Activated CD8-positive, alpha-beta T cell treated with anti-CD3 and anti-CD28 coated beads, Interleukin-2, amount 10 ng/mL, durations not matched to agents 7 days and 5 days (primary cell): ENCODE measurements at places on chromosomes 3 and 15. TPM values are rescaled to one million over a fixed set of nuclear protein-coding genes. Genes with fewer than 3 reads are reported as not detected.

The TERC gene
- total RNA-seq = 6.9 TPM

- no peak for DNase-seq
- peak overlapping the region; percentile 55 for H3K4me3 ChIP-seq
These were observed 27.6 kb downstream of the LRIG1 start for GRCh38 chr3:66473181-66473580.

- H3K27ac ChIP-seq = peak overlapping the region; percentile 42
- peaks cover 44% of the 10 kb centered on the region for H3K4me1 ChIP-seq
- no peaks in the 10 kb centered on the region for H3K36me3 ChIP-seq
- H3K27me3 ChIP-seq = no peaks in the 10 kb centered on the region
- H3K4me3 ChIP-seq = no peak overlapping the region
These were observed 4.6 kb downstream of the LOXL1 start for GRCh38 chr15:73930790-73931281.

GRCh38 chr3:181940703-181941102, 229.0 kb downstream of the SOX2 start:
- H3K36me3 ChIP-seq = no peaks in the 10 kb centered on the region
- DNase-seq = no peak
- H3K27ac ChIP-seq = no peak overlapping the region

- H3K27me3 ChIP-seq = no peaks in the 10 kb centered on the region
- H3K4me3 ChIP-seq = no peak overlapping the region
- H3K4me1 ChIP-seq = no peaks in the 10 kb centered on the region
- no peak for DNase-seq
These were observed 552.9 kb upstream of the KCNMB2 start for GRCh38 chr3:177983320-177983719.

- no peak overlapping the region for H3K4me3 ChIP-seq
- no peak for DNase-seq
- H3K36me3 ChIP-seq = no peaks in the 10 kb centered on the region
- H3K4me1 ChIP-seq = no peaks in the 10 kb centered on the region
These were observed 6.9 kb upstream of the SERPINI2 start for GRCh38 chr3:167480748-167481147.

- peaks cover 23% of the 10 kb centered on the region for H3K4me1 ChIP-seq
- H3K27ac ChIP-seq = no peak overlapping the region
- H3K4me3 ChIP-seq = no peak overlapping the region
- no peak for DNase-seq
- H3K36me3 ChIP-seq = no peaks in the 10 kb centered on the region
These were observed 80.6 kb upstream of the ETV5 start for GRCh38 chr3:186189492-186189891.

The STRIT1 gene
- not detected for total RNA-seq

GRCh38 chr3:88434001-88434400, 284.2 kb downstream of the C3orf38 start:
- no peak for DNase-seq
- no peak overlapping the region for H3K4me3 ChIP-seq
- no peaks in the 10 kb centered on the region for H3K27me3 ChIP-seq
- H3K27ac ChIP-seq = no peak overlapping the region
- no peaks in the 10 kb centered on the region for H3K36me3 ChIP-seq

DNA sequence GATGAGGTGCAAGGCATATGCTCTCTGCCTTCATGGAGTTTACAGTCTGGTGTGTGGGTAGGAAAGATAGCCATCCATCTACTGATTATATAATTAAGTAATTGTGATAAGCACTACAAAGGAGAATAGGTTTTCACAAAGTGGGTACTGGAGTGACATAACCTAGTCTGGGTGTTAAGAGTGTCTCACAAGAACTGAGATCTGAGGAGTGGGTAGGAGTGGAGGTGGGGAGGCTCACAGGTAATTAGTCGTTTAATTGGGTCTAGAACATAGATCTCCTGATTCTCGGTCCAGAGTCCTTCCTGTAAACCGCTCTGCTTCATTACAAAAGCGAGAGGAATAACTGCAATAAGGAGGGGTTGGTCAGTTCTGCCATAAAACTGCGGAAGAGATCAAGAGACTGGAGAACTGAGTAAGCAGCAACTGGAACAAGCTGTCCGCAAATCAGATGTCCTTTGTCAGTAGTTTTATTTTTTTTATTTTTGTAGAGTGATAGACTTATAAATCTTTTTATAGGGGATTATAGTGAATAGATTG, 2.2 kb downstream of the NEO1 start:
- no peaks in the 10 kb centered on the region for H3K36me3 ChIP-seq
- H3K4me1 ChIP-seq = peaks cover 13% of the 10 kb centered on the region
- no peak overlapping the region for H3K4me3 ChIP-seq

GRCh38 chr15:68781766-68782588, 38.7 kb downstream of the ANP32A start:
- peak overlapping the region; percentile 75 for H3K27ac ChIP-seq
- H3K36me3 ChIP-seq = peaks cover 75% of the 10 kb centered on the region
- H3K27me3 ChIP-seq = no peaks in the 10 kb centered on the region
- peak overlapping the region; percentile 47 for H3K4me3 ChIP-seq

GRCh38 chr3:52061121-52061910, 4.9 kb upstream of the DUSP7 start:
- H3K4me3 ChIP-seq = no peak overlapping the region
- H3K27ac ChIP-seq = no peak overlapping the region
- H3K27me3 ChIP-seq = no peaks in the 10 kb centered on the region
- H3K4me1 ChIP-seq = peaks cover 10% of the 10 kb centered on the region
- DNase-seq = no peak
- no peaks in the 10 kb centered on the region for H3K36me3 ChIP-seq

DNA sequence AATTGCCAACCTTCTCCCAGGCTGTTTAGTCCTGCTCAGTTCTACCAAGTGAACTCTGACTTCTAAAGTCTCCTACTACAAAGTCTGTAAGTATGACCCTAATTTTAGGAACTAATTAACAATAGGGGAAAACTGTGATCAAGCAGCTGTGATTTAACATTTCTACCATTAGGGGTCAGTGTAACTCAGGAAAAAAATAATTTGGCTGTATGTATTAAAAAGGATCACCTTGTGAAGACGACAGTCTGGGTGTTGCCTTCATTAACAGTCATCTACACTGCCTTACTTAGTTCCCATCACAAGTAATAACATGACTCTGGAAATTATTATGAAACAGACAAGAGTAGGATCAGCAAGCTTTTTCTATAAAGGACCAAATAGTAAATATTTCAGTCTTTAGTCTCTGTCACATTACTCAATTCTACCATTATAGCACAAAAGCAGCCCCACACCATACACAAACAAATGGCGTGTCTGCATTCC, 4.2 kb upstream of the NPHP3 start:
- no peak overlapping the region for H3K4me3 ChIP-seq
- H3K27me3 ChIP-seq = peaks cover 18% of the 10 kb centered on the region
- no peak overlapping the region for H3K27ac ChIP-seq
- peaks cover 11% of the 10 kb centered on the region for H3K4me1 ChIP-seq

DNA sequence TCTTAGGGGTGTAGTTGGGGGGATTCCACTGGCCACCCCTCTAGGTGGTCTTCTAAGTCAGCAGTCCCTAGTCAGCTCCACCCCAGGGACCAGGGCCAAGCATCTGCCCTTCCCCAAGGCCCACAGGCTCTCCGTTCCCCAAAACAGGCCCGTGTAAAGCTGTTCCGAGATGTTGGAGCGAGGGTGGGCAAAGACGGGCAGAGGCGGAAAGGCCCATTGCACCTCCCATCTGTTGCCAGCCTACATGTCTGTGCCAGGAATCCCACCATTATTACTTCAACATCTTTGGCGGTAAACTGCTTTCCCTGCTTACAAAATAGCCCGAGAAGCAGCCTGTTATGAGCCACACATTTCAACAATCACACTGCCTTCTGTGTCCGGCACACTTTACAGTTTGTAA, 1.9 kb upstream of the ATP2B2 start:
- no peak overlapping the region for H3K4me3 ChIP-seq
- H3K27ac ChIP-seq = no peak overlapping the region
- H3K36me3 ChIP-seq = no peaks in the 10 kb centered on the region
- H3K4me1 ChIP-seq = no peaks in the 10 kb centered on the region

DNA sequence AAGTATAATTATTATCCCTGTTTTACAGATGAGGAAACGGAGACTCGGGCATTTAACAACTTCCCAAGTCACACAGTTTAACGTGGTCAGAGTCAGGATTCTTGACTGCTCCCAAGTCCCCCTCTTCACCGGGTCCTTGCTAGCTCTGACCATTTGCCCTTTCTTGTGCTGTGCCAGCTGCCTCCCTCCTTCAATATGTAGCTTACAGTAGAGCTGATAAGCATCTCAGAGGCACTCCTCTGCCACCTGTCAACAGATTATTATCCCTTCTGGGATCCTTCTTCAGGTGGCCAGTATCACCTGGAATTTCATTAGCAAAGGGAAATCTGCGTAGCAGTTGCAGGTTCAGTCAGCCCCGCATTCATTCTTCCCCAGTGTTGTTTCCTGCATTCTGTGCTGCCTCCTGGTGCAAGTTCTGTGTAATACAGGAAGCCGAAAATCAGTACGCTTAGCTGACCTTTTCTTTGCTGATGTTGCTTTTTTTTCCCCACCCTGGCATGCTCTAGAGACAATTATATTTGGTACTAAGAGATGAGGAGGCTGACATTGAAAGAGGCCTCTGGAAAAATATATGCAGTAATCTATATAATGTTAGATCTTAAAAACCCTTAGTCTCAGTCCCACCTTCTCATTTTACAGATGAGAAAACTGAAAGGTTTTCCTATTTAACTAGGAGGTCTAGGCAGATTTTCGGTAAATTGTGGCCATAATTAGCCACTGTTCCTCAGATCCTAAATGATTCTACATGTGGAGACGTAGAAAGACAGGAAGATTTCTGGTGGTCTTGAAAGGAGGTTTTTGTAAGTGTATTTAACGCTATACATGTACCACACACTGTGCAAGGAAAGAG, 24.8 kb downstream of the TMOD2 start:
- peaks cover 6% of the 10 kb centered on the region for H3K4me1 ChIP-seq
- H3K36me3 ChIP-seq = peaks cover 24% of the 10 kb centered on the region
- no peak overlapping the region for H3K27ac ChIP-seq
- no peak overlapping the region for H3K4me3 ChIP-seq
- peak; percentile 64 for DNase-seq

- no peak overlapping the region for H3K27ac ChIP-seq
- DNase-seq = no peak
- H3K27me3 ChIP-seq = no peaks in the 10 kb centered on the region
- peaks cover 31% of the 10 kb centered on the region for H3K4me1 ChIP-seq
- H3K4me3 ChIP-seq = no peak overlapping the region
These were observed 169.9 kb downstream of the AKAP13 start for GRCh38 chr15:85550283-85550682.

DNA sequence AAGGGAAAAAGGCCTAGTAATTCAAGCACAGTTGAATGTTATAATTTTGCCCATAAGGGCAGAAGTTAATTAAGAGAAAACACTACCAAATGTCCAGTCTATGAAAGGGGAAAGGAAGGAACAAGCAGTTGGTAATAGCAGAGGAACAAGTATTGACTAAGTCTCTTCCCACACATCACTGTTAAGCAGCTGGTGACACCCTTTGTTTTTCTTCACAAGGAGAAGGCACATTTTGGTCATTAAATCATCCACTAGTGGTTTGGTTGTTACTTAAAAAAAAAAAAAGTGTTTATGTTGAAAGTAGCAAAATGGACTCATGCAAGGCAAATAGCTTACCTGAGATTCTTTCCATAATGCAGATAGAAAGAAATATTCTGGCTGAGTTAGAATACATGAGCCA, 321.4 kb upstream of the NECTIN3 start:
- no peak overlapping the region for H3K4me3 ChIP-seq
- no peak overlapping the region for H3K27ac ChIP-seq
- no peaks in the 10 kb centered on the region for H3K36me3 ChIP-seq
- no peaks in the 10 kb centered on the region for H3K4me1 ChIP-seq
- no peaks in the 10 kb centered on the region for H3K27me3 ChIP-seq
- DNase-seq = no peak

GRCh38 chr15:70160803-70161565, 63.3 kb upstream of the TLE3 start:
- no peaks in the 10 kb centered on the region for H3K36me3 ChIP-seq
- no peak overlapping the region for H3K27ac ChIP-seq
- peaks cover 23% of the 10 kb centered on the region for H3K27me3 ChIP-seq
- no peaks in the 10 kb centered on the region for H3K4me1 ChIP-seq
- no peak overlapping the region for H3K4me3 ChIP-seq

DNA sequence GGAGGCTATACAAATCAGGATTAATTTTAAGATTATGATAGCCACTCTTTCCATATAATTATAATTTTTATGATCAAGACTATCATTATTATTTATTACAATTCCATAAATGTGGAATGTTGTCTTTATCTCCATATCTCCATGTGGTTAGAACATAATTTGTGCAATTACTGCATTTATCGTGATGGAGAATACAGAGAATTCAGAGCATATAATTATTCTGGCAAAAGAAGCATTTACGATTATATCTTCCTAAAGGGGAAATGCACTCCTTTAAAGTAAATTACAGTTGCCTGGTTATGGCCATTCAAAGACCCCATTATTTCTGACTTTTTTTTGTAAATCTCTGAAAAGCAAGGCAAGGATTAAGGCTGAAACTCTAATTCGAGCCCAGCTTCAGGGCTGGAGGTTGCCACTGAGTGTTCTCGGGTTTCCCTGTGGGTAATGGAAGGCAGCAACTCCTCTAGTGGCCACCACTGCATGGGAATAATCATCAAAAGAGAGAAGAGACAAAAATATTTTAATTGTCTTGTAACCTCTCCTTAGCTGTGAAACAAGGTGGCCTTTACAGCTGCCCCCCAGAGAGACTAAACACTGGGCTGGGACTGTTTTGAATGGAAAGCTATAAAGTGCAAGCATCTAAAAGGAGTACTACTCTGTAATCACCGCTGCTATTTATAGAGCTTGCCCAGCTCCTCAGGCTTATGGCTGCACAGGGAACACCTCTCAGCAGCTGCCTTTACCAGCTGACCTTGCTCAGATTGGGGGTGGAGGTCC, 59.8 kb upstream of the PRTG start:
- no peaks in the 10 kb centered on the region for H3K36me3 ChIP-seq
- peaks cover 3% of the 10 kb centered on the region for H3K4me1 ChIP-seq
- H3K4me3 ChIP-seq = no peak overlapping the region
- DNase-seq = no peak

The EDEM1 gene
- 84.3 TPM for total RNA-seq

GRCh38 chr3:36455406-36455805, 75.1 kb downstream of the STAC start:
- DNase-seq = no peak
- H3K27me3 ChIP-seq = no peaks in the 10 kb centered on the region
- H3K4me3 ChIP-seq = no peak overlapping the region
- H3K4me1 ChIP-seq = no peaks in the 10 kb centered on the region

- no peaks in the 10 kb centered on the region for H3K4me1 ChIP-seq
- no peak overlapping the region for H3K27ac ChIP-seq
- no peaks in the 10 kb centered on the region for H3K36me3 ChIP-seq
These were observed 378.1 kb downstream of the TIGIT start for GRCh38 chr3:114671741-114672510.

The HGD gene
- 0.26 TPM for total RNA-seq

The HCLS1 gene
- 280 TPM for total RNA-seq
